ENCODE measurements at places on chromosomes 7 and 10.

DNA sequence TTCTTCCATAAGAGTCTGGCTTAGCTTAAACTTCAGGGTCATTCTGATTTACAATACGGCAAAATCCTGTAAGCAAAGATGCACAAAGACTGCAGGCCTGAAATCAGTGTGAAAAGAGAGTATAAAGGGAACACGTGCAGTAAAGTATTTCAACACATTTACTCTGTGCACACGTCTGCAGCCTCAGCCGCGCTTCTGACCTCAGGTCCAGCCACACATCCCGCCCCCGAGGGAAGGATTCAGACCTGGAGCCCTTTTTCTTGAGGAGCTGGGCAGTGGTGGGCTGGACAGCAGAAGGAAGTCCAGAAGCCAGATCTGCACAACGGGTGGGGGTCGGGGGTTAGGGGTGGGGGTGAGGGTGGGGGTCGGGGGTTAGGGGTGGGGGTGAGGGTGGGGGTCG, 58.9 kb upstream of the FAM20C start:
- DNase-seq = no peak

- DNase-seq = no peak
These were observed 1314.2 kb upstream of the LRRTM3 start for GRCh38 chr10:65611592-65611991.

GRCh38 chr10:101780818-101781654, 2.2 kb downstream of the NPM3 start:
- no peak for DNase-seq

DNA sequence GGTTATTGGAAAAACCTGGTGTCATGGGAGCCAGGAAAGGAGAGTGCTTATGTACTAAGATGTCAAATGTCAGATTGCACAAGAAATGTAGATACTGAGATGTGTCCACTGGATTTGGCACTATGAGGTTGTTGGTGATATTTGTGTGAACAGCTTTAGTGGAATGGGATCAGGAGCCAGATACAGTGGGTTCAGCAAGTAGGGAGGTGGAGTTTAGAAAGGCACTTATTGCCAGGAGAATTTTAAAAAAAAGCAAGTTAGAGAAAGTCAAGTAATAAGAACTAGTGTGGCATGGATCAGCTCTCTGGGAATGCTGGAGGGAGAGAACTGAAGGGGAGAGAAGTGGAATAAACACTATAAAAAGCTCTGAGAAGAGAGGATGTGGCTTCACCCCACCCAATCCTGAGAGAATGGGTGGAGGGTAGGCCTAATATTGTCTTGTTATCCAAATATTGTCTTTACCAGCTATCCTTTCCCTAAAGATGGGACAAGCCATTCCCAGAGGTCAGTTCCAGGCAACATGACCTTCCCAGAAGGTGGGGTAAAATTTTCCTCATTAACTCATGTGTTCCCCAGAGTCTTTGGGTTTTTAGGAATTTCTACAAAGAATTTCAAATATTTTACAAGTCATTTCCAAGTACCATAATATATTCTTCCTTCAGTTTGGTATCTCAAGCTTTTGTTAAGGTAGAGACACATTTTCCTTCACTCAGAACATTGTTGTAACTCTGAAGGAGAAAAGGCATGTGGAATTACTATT, 42.3 kb downstream of the ENTPD1 start:
- DNase-seq = no peak

- no peak for DNase-seq
These were observed 34.8 kb downstream of the KLF6 start for GRCh38 chr10:3750006-3750816.

GRCh38 chr7:20330928-20331909, 519 bp downstream of the ITGB8 start:
- peak; percentile 45 for DNase-seq

DNA sequence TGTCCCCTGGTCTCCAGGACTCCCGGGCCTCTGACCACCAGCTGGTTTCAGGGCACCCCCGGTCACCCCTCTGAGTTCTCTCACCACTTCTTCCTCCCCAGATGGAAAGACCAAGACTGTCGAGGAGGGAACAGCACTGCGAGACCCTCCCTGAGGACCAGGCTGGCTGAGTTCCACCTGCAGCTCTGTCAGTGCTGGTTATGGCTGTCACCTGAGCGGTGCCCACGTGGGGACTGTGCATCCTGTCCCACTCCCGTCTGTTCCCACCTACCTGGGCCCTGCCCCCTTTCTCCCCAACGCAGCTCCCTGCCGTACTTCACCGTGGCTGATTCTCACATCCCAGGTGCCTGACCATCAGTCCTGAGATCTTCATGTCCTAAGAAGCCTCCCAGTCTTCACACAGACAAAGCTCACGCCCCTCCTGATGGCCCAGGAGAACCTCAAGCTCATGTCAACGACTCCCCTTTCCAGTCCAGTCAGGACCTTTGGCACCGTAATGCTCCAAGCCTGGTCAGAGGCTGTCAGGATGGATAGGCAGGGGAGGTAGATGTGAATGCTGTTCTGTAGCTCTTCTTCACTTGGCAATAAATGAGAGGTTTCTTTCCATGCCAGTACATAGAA, 159.7 kb downstream of the USP6NL start:
- DNase-seq = no peak

GRCh38 chr7:19939746-19940145, 166.3 kb upstream of the TMEM196 start:
- DNase-seq = no peak

GRCh38 chr7:100122067-100122466, 2.6 kb downstream of the CNPY4 start:
- peak; percentile 87 for DNase-seq

DNA sequence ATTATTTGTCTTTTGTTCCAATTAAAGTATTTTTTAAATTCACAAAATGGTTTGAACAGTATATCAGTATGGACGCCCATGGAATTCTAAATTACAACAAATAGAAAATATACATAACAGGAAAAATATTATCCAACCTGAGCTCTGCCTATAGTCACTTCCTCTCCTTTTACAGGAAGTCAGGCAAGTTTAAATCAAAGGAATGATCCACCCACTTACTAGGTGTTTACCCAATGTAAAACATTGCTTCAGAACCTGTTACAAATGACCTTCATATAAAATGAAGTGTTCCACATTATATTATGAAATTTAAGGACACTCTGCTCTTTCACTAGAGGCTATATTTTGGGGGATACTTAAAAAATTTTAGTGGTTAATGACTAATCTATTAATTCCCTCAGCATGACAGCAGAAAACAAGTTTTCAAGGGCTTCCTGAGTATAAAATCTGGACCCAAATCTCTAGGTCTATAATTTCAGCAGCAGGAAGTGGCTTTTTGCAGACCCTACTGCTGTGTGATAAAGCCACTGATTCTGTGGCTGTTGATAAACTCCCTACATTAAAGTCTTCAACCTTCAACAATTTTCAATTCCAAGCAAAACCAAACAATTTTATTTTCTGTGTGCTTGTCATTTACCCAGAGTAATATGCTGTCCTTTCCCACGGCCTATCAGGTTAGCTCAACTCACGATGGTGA, 722.6 kb downstream of the GATA3 start:
- DNase-seq = no peak

Measured in NCI-H187 (cell line).